Epithelial cell of esophagus (primary cell): ENCODE measurements at places on chromosomes 11 and 22.
A peak's percentile ranks its signal among the peaks of the same experiment; 100 is the strongest.

DNA sequence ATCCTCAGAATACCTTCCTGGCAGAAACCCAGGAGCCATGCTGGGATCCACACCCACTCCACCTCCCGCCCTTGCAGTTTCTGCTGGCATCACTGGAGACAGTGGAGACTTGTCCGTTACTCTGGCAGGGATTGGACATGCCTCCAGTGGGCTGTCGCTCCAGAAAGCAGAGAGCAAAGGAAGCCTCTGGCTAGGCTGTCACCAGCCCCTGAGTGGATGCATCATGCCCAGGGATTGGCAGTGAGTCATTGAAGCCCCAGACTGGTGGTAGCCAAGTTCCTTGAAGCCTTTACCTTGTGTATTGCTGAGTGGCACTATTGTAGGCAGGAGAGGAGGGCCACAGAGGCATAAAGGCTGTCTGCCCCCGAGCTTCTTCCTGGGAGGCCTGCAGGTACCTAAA is 34.8 kb upstream of the E2F8 start:
- DNase-seq: peak; percentile 87

GRCh38 chr11:68904248-68904847 is 657 bp downstream of the IGHMBP2 start:
- DNase-seq: peak; percentile 39

GRCh38 chr22:23245799-23246136 is 65.5 kb downstream of the BCR start:
- no peak for DNase-seq

GRCh38 chr22:46105494-46106278 is 44.6 kb upstream of the PPARA start:
- peak; percentile 81 for DNase-seq

DNA sequence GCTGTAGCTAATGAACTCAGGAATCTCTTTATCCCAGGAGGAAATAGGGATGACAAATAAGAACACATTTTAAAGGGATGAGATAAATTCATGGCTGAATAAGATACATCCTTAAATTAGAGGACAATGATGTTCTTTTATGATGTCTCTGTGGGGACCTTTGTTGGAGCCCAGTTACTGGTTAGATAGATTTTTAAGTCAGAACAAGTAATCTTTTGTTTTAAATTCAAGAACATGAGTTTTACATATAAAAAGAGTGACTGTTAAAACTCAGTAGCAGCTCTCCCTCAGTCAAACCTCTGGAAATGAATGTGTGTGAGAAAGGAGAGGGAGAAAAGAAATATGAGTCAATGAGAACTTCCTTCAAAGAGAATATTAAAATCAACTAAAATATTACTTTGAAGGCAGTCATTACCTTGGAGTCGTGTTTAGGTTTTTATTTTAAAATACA is 241.6 kb downstream of the SWAP70 start:
- DNase-seq: peak; percentile 1
